ENCODE measurements at places on chromosomes 7 and 10. TPM values are rescaled to one million over a fixed set of nuclear protein-coding genes. Genes with fewer than 3 reads are reported as not detected.

Gene H2AZ2
- 32.4 TPM for total RNA-seq

- DNase-seq: no peak
These were observed 57.6 kb upstream of the LMTK2 start for GRCh38 chr7:98049034-98049433.

- DNase-seq: no peak
These were observed 653.9 kb upstream of the FOXK1 start for GRCh38 chr7:4028221-4028620.

Gene KIAA1217
- total RNA-seq: 17.7 TPM

DNA sequence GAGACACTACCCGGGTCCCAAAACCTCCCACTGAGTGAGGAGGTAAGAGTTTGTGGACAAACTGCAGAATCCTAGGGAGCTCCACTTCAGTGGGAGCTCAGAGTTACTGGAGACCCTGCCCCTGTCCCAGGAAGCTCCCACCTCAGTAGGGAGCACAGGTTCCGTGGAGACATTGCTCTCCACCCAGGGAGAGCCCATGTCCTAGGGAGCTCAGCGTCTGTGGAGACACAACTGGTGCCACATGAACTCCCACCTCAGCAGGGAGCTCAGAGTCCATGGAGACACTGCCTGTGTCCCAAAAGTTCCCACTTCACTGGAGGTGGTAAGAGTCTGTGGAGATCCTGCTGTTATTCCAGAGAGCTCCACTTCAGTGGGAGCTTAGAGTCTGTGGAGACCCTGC lies 6.3 kb downstream of the MYO1G start:
- DNase-seq: no peak

Gene OPALIN
- total RNA-seq: not detected

DNA sequence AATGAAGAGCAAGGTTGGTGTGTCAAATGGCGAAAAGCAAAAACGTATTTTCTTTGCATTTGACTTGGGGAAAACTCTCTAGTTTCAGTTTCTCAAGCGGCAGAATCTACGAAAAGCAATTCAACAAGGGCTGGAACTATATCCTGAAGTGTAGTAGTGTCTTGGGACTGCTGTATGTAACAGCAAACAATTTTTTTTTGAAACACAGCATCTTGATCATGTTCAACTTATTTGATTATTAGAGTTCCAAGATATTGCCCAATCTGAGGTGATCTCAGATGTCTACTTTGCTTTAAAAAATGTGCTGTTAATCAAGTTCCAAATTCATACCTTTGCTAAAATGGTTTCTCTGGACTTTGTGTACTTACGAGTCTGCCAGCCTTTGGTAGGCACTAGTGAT lies 120.6 kb downstream of the ZWINT start:
- DNase-seq: no peak

GRCh38 chr10:43952760-43953159 lies 304.1 kb upstream of the ZNF32 start:
- DNase-seq: no peak

Gene PAX4
- total RNA-seq: not detected

DNA sequence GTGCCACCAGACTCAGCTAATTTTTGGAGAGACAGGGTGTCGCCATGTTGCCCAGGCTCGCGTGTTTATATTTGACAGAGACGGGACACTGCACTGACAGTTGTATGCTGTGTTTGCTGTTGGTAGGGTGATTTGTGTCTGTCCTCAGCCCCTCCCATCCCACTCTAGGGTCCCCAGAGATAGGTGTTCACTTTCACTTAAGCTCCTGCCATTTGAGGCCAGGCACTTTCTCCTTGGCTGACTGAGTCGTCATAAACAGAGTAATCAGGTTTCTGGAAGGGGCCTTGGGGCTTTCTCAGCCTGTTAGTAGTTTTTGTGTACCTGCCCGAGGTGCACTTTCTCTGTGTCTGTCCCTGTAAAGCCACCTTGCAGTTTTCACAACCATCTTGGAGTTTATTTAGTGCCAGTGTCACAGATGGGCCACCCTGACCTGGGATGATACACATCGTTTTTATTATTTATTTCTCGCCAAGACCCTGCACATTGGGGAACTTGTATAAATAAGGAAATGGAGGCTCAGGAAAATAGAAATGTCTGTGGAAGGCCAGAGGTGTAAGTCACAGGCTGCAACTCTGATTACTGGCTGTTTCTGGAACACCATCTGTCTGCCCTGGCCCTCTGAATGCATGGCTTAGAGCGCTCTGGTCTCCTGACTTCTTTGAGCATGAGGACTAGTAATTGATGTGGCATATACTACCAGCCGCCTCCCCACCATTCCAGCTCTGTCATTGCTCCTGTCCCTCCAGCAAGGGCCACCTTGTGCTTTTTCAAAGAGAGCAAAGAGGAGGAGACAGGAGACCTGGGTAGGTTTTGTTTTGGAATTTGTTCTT lies 81.9 kb upstream of the PDCD4 start:
- DNase-seq: no peak

GRCh38 chr7:2248984-2249694 lies 7.1 kb downstream of the NUDT1 start:
- peak; percentile 76 for DNase-seq

- DNase-seq: no peak
These were observed 1.3 kb upstream of the PAPSS2 start for GRCh38 chr10:87658321-87658795.

DNA sequence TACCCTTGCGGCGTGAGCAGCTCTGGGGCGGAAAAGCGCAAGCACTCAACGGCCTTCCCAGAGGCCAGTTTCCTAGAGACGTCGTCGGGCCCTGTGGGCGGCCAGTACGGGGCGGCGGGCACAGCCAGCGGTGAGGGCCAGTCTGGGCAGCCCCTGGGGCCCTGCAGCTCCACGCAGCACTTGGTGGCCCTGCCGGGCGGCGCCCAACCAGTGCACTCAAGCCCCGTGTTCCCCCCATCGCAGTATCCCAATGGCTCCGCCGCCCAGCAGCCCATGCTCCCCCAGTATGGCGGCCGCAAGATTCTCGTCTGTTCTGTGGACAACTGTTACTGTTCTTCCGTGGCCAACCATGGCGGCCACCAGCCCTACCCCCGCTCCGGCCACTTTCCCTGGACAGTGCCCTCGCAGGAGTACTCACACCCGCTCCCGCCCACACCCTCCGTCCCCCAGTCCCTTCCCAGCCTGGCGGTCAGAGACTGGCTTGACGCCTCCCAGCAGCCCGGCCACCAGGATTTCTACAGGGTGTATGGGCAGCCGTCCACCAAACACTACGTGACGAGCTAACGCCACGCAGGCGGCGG lies 12.6 kb downstream of the TRIM8 start:
- no peak for DNase-seq

- DNase-seq: no peak
These were observed 169.2 kb downstream of the ZNF438 start for GRCh38 chr10:30862486-30862885.

GRCh38 chr10:129755158-129755591 lies 208.9 kb downstream of the EBF3 start:
- DNase-seq: peak; percentile 17
